H54 (cell line): ENCODE measurements at places on chromosomes 4 and X.

DNA sequence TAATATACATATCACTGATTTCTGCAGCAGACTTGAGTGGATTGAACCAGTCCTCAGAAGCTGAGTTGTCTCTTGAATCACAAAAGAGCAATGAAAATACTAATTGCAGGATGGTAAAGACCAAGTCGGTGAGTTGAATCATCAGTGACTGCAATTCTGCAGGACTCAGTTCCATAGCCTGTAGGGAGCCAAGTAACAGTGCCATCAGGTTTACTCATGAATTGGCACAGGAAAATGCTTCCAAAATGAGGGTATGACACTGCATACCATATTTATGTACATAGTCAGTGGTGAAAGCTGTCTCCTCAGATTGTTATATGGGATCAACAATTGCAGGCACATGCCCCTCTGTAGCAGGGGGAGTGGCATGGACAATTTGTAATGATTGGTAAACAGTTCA, 192.8 kb downstream of the CCNG2 start:
- DNase-seq, result no peak

DNA sequence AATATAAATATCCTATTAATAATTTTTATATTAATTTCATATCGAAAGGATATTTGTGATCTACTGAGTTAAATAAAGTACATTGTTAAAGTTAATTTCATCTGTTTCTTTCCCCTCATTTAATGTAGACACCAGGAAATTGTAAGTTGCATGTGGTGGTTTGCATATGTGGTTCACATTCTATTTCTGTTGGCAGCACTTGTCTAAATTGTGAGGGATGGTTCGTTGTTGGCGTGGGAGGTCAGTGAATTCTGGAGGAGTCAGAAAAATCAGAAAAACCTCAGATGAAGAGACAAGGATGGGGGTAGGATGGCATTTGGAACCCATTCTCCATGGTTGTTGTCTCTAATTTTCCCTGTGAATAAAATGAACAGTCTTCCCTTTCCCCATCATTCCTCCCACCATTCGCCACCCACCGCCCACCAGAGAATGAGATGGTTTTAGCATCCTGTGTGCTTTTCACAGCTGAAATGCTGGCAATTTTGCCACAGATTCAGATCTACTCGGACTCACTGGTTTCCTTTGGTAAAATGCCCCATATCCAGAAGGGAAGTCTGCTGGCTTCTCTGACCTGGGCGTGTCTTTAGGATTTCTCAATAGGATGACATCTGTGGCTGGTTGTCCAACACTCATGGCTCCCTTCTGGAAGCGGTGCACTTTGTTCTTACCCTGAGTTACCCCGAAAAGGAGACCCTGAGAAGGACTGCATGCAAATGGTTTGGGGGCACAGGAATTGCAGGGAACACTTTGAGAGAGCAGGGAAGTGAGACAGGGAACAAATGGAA, 52.3 kb downstream of the LGI2 start:
- DNase-seq, result no peak

DNA sequence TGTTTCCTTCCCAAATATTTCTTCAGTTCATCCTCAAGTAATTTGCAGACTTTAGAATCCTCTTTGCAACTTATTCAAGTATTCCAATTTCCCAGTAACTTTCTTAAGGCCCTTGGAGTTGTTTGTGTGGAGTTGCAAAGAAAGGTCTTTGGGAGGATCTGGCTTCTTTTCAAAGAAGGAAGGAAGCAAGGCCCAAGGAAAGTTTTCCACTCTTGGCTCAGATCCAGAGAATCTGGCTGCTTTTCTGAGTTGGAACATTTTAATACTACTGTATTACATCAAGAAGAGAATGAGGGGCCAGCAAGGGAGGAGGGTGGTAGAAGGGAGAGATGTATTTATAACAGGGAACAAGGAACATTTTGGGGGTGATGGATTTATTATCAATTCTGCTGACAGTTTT, 10.5 kb downstream of the CDX4 start:
- no peak for DNase-seq

GRCh38 chr4:54173281-54173912, 55.7 kb upstream of the PDGFRA start:
- no peak for DNase-seq

GRCh38 chr4:44965435-44966095, 239.2 kb upstream of the GNPDA2 start:
- DNase-seq, result no peak

- no peak for DNase-seq
Observed at GRCh38 chrX:15298780-15299179, 16.7 kb downstream of the ASB11 start.

GRCh38 chr4:77045490-77045889, 30.3 kb downstream of the CCNI start:
- DNase-seq, result no peak

GRCh38 chr4:176668324-176668723, 124.4 kb downstream of the VEGFC start:
- no peak for DNase-seq
